ENCODE measurements at places on chromosomes 12 and 14. TPM values are rescaled to one million over a fixed set of nuclear protein-coding genes. Genes with fewer than 3 reads are reported as not detected.
A peak's percentile ranks its signal among the peaks of the same experiment; 100 is the strongest.

ANKRD33 gene
- 0.92 TPM for polyA plus RNA-seq

GRCh38 chr12:19657732-19658130, 218.4 kb downstream of the AEBP2 start:
- no peak overlapping the region for H3K4me3 ChIP-seq
- H3K4me1 ChIP-seq, result peaks cover 2% of the 10 kb centered on the region
- no peak overlapping the region for H3K27ac ChIP-seq
- no peaks in the 10 kb centered on the region for H3K27me3 ChIP-seq
- DNase-seq, result no peak
- H3K36me3 ChIP-seq, result no peaks in the 10 kb centered on the region

PPP1R1A gene
- not detected for polyA plus RNA-seq

DNA sequence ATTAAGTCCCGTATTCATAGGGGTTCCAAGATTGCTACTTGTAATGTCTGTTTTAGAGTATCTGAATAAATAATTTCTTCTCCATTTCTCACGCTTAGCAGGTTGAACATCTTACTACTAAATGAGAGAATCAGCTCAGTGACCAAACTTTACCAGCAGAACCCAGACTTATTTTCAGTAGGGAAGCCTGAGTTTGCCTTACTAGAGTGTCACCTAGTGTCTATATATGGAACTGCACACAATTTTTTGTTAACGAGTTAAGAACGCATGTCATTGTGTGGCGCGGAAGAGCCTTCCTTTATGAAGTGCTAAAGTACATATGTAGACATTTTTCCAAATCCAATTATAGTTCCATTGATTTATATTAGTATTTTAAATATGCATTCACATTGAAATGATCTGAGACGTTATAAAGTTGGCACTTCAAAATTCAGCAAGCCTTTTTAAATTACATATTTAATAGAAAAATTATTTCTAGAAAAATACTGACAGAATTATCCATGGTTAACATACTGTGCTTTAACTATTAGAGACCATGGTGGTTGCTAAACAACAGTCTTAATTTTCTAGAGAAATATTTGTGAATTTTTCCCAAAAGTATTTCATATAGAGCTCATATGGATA, 88.3 kb downstream of the RPS29 start:
- peak; percentile 78 for DNase-seq
- H3K36me3 ChIP-seq, result no peaks in the 10 kb centered on the region
- H3K27me3 ChIP-seq, result peaks cover 7% of the 10 kb centered on the region
- no peak overlapping the region for H3K27ac ChIP-seq

SOAT2 gene
- not detected for polyA plus RNA-seq

- no peaks in the 10 kb centered on the region for H3K36me3 ChIP-seq
- peaks cover 17% of the 10 kb centered on the region for H3K27me3 ChIP-seq
- H3K27ac ChIP-seq, result no peak overlapping the region
- no peaks in the 10 kb centered on the region for H3K4me1 ChIP-seq
- peak; percentile 79 for DNase-seq
Measured at GRCh38 chr12:117367006-117367638, 5.7 kb upstream of the NOS1 start.
